ENCODE measurements at places on chromosomes 1 and 21.

DNA sequence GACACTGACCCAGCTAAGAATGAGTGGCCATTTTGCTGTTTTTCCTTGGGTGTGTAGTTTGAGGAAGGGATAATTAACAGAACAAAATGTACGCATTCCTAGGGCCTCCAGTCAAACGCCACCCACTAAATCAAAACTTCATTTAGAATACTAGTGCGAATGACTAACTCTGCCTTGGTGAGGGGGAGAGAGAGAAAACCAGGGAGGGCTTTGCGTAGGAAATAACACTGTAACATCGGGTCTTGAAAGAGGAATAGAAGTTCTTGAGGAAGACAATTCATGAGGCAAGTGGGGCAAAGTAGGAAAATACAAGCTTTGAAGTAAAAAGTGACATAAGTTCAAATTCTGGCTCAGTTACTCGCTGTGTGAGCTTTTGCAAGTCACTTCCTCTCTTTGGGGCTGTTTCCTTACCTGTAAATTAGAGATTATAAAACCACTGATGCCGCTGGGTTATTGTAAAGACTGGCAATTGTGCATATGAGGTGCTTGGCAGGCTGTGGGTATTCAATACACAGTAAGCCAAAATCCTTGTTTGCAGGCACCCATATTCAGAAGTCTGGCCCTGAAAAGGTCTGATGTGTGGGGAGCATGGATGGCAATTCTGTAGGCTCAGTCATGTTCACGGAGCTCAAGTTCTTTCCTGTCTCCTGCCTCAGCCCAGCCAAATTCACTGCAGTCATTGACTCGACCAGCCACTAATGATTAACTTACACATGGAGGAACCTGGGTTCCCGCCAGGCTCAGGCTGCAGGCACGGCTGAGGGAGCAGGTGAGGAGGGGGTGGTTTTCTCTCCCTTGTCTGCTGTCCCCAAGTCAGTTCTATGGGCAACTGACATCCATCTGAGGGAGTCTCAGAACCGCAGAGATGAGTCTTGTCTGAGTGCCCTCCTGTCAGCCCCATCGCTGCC, 140.3 kb upstream of the CSF3R start:
- no peak for DNase-seq

DNA sequence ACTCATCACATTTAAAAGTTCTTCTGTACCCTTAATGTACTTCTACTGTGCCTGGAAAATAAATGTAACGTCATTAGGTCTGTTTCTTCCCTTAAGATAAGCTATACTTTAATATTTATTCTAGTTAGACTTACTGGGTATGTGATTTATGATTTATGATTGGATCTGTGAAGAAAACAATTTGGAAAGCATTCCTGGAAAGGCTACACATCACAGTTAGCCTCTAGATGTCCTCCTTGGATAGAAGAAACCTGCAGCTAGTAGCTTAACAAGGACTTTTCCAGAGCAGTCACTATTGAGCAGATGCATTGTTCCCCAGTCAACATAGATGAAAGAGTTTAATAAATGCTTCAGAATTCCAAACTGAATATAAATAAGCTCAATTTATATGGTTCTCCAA, 22.2 kb upstream of the ABL2 start:
- DNase-seq: peak; percentile 51

- no peak for DNase-seq
Measured at GRCh38 chr1:159200769-159201168, 3.9 kb upstream of the ACKR1 start.

GRCh38 chr1:59375321-59376220, 78.7 kb downstream of the FGGY start:
- DNase-seq: peak; percentile 100

GRCh38 chr1:235450433-235450832, 53.8 kb downstream of the B3GALNT2 start:
- no peak for DNase-seq

DNA sequence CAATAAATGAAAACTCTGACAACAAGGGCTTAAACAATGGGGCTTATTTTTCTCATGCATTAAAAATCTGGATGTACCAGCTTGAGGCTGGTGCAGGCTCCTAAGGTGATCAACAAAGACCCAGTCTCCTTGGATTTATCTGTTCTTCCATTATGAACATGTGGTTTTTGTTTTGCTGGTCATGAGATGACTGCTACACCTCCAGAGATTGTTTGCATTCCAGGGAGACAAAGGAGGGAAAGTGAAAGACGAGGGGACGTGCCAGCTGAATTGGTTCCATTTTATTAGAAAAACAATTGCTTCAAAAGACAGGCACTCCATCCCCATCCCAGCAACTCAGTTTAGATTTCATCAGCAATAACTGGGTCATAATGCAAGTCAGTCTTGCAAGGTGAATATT, 90.9 kb upstream of the KCNK1 start:
- DNase-seq: no peak

DNA sequence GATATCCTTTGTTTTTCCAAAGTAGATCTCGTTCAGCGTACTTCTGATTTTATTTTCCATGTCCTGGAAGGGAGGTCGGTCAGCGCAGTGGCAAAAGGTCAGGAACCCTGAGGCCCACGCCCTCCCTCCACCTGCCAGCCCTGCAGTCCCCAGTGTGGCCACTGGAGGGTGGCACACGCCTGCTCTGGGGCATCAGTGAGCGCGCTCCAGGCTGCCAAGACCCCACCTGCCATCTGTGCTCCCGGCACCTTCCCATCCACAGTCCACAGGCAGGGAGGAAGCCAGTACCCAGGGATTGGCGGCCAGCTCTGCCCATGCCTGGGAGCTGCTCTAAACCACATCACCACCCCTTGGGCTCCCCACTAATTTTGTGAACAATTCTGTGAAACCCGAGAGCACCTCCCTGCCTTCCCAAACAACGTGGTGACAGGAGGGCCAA, 32.3 kb downstream of the SLC66A1 start:
- peak; percentile 35 for DNase-seq

- DNase-seq: peak; percentile 77
Measured at GRCh38 chr1:23202263-23202749, 15.0 kb downstream of the HTR1D start.

All from M059J (cell line).